ENCODE measurements at places on chromosomes 3 and 15.

- DNase-seq: no peak
Measured at GRCh38 chr3:62529230-62529629, 155.9 kb upstream of the FEZF2 start.

- no peak for DNase-seq
Measured at GRCh38 chr3:112247350-112247749, 46.7 kb downstream of the SLC9C1 start.

DNA sequence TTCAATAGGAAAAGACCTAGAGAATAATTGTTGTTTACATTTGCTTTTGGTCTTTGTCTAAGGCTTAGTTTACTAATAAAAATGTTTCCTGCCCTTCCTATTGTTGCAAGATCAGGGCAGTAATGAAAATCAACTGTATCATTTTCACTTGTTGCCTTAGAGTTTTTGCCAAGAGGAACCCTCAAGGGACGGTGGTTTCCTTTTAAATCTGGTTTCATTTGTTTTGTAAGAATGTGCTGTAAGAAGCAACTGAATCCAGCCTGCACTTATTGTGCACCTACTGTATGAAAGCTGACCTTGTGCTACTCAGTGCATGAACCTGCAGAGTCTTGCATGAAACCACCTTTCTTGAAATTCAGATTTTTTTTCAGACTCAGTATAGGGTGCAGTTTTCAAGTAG, 5.3 kb downstream of the IGF1R start:
- no peak for DNase-seq

DNA sequence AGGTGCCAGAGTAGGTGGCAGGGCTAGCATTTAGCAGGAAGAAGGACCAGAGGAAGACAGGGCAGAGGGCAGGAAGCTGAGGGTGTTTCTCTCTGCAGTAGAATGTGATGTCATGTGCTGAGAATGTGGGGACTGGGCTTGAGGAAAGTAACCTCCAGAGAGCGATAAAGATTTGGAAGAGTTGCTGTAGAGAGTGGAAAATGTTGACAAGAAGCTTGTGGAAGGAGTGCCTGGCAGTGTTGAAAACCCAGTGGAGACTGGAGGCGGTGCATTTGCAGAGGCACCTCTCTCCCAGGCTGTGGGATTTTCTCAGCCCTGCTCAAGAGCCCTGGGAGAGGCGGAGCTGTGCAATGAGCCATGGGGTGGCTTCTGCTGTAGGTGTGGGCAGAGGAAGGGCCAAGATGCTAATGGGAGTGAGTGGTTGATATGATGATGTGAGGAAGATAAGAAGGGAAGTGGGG, 54.8 kb downstream of the MESD start:
- no peak for DNase-seq

- no peak for DNase-seq
Measured at GRCh38 chr3:182136008-182136910, 424.5 kb downstream of the SOX2 start.

DNA sequence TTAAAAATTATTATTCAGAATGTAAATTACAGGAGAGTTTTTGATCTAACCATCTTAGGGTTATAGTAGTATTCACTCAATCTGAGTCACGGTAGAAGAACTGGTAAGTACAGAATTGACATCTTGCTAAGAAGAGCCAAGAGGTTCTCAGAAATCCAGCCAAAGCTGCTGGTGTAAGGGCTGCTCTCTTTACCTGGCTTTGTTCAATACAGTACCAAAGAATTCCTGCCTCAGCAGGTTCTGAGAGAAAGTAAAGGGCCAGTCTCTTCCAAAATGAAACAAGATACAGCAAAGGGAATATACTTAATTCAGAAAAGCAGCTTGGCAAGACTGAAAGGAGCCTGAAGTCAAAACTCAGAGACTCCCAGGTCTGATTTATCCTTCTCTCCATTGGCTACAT, 193.1 kb downstream of the TNIK start:
- no peak for DNase-seq

GRCh38 chr15:92687195-92687602, 31.6 kb upstream of the FAM174B start:
- DNase-seq: no peak

DNA sequence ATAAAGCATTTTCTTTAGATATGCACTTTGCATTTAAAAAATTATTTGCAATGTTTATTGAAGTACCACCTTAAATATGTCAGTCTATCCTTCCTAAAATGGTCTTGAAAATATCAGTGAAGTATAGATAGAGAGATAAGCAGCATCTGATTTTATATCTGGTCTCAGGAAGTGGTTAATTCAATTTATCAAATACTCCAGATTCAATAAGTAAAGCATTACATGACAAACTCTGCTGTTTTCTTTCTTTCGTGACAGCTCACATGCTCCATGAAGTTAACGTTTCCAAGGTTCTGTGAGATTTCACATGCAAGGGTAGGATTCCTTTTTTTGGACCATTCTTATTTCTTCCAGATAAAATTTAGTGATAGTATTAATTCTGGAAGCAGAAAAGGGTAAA, 775.4 kb upstream of the ROBO1 start:
- no peak for DNase-seq

- no peak for DNase-seq
Measured at GRCh38 chr3:46029953-46030543, 2.8 kb upstream of the XCR1 start.

Measured in stimulated activated CD4-positive, alpha-beta T cell treated with anti-CD3 and anti-CD28 coated beads, Interleukin-1b, Interleukin-23, amount 100 ng/mL, for 48 hours (primary cell).